ENCODE measurements at places on chromosomes 16 and 17.

- no peak for DNase-seq
Observed at GRCh38 chr17:30429155-30429554, 48.1 kb upstream of the GOSR1 start.

DNA sequence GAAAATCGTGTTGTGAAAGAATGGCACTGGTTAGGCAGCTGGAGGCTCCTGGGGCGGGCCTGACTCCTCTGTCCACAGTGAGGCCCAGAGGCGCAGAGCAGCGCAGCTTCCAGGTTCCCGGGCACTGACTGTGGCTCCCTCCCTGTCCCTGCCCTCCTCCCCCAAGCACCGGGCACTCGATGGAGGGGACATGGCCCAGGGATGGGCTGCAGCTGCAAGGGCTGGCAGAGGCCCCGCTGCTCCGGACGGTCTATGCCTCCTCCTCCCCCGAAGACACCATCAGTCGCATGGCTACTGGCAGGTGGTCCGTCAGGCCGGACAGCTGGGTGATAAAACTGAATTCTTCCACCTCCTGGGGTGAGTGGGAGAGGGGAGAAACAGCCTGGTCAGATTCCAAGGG lies 50.1 kb downstream of the PRMT7 start:
- DNase-seq: no peak

DNA sequence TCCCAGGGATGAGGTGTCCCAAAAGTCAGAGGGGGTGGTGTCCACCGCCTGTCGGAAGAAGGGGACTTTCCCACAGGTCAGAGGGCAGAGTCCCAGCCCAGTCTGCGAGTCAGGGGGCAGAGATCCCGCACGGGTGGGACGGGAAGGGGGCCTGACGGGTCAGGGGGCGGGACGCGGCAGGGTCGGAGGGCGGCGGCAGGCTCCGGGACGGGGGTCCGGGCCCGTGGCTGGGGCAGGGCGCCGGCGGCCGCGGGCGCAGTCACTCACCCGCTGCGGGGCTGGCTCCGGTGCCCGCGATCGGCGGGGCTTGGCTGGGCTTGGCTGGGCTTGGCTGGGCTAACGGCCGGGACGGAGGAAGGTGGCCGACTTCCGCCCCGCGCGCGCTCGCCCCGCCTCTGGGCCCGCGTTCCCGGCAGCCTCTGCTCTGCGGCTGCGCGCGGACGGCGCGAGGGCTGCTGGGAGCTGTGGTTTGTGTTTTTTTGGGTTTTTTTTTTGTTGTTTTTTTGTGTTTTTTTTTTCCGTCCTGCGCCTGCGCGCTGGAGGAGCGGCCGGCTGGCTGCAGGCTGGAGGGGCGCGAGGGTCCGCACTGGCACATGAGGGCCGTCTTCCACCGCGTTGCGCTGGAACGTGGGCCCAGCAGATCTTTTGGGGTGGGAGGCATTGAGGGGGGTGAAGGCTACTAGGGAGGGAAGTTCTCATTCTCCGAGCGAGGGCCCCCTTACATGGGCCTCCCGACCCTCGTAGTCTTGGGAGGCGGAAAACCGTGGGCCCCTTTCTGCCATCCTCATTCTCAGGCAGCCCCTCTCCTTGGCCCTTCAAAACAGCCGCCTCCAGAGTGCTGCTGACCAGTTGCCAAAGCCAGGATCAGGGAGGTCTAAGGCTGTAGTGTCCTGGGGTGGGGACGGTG lies at the start of gene CANT1:
Gene CANT1 (minus strand): TSS at position 368 of the 907 bp plus-strand sequence. CDS start 12,142 bp downstream, outside the sequence.
- peak; percentile 70 for DNase-seq

DNA sequence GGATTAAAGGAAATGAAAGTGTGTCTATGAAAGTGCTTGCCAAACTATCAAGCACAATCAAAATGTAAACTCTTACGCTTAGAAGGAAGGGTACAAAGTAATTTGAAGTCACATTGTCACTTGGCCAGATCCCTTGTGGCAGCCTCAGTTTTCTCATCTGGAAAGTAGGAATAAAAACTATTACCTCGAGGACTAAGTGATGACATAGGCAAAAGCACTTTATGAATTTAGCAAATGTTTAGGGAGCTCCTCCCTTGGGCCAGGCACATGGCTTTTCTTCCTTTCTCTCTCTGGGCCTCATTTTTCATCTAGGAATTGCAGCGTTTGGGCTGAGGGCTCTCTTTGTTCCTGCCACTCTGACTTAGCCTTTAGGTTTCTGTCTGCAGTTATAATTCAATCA lies 28.5 kb downstream of the DYNLL2 start:
- no peak for DNase-seq

GRCh38 chr16:14194721-14195120 lies 123.6 kb downstream of the MRTFB start:
- no peak for DNase-seq

DNA sequence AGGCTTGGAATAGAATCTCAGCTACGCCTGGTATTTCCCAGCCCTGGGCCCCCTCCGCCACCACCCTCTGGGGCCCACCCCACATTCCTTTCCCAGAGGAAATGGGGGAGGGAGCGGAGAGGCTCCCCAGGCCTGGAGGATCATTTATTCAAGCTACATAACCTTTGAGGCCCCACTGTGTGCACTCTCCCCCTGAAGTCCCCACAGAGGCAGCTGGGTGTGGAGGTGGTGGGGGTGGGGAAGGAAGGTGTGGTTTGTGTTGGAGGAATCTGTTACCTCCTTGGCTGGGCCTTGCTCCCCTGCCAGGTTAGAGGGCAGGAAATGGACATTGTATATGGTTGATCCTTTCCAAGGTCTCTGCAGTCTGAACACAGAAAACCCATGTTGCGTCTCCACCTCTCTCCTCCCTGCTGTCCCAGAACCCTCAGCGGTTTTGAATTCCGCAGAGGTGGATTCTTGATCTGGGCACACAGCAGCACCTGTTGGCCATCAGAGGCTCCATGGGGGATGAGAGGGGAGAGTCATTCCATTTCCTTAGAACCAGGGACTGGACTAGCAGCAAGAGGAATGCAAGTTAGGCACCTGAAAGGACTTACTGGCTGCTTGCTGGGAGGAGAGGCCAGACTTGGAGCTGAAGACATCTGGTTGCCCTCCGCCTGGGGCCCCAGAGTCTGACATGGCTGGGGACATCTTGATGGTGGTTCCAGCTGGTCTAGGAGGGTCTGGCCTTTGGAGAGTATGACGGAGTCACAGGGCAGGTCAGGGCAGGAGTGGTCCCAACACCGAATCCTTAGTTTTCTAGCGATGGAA lies 23.0 kb downstream of the ARHGAP23 start:
- no peak for DNase-seq

DNA sequence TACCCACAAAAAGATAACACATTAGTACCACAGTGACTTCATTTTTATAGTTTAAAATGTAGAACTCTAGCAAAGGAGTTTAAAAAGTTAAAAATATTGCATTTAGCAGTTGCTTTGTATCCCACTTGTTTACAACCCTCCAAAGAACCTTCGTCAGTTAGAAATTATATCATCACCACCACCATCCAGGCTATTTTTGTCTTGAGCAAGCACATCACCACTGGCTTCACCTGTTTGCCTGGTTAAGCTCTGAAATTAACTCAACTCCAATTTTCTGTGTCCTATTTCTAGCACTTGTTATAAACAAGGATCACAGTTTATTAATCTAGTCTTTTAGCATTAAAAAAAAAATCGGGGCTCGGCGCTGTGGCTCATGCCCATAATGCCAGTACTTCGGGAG lies 6.1 kb downstream of the GLYR1 start:
- DNase-seq: no peak

- DNase-seq: no peak
Observed at GRCh38 chr17:76956846-76957540, 88.8 kb downstream of the MGAT5B start.

GRCh38 chr17:48500435-48501426 lies 30.1 kb downstream of the HOXB1 start:
- DNase-seq: no peak

GRCh38 chr16:75710344-75710743 lies 9.1 kb upstream of the DUXB start:
- no peak for DNase-seq

DNA sequence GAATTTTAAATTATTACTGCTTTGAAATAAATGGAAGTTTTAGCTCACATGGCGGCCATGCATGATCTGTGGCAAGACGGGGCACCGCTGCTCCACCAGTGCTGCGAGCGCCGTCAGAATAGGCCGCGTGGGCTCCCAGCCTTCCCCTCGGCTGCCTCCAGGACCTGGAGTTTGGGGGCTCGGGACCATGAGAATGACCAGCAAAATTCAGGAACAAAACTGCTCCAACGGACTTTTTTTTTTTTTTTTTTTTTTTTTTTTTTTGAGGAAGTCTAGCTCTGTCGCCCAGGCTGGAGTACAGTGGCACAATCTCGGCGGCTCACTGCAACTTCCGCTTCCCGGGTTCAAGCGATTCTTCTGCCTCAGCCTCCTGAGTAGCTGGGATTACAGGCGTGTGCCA lies 38.3 kb upstream of the AKAP1 start:
- DNase-seq: no peak

- DNase-seq: no peak
Observed at GRCh38 chr16:67108931-67109406, 772 bp upstream of the PHAF1 start.

GRCh38 chr17:58409432-58409831 lies 7.9 kb downstream of the RNF43 start:
- no peak for DNase-seq

- DNase-seq: no peak
Observed at GRCh38 chr17:36661047-36661666, 59.8 kb downstream of the MRM1 start.

GRCh38 chr17:38897176-38897575 lies 27.3 kb downstream of the LASP1 start:
- DNase-seq: no peak

DNA sequence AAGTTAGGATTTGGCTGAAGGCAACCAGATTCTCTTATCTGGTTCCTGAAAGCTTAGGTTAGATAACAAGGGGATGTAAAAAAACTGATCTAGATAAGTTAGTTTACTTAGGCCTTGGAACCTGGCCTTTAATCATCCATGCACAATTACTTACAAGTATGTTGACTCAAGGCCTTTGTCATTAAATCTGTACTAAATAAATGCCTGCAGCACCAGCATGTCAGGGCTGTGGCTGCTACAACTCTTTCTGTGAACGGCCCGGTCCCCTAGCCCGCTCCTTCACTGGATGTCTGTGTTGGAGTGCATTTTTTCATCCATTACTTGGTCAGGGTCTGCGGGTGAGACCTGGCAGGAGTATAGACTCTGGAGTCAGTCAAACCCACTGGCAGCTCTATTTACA lies 48.4 kb upstream of the ALDH3A1 start:
- DNase-seq: no peak

DNA sequence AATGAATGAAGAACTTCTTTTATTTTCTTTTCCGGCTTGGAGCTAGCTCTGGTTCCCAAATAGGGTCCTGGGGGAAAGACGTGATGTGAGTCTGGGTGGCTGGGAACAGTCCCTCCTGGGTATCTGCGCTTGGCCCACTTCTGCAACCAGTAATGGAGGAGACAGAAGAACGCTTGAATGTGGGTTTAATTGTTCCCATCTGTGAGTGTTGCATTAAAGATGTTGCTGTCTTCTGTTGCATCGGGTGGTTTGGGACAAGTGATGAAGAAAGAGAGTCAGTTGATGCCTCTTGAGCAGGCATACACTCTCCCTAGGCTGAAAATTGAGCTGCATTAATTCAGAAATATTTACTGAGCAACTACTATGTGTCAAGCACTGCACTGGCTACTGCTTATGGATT lies 511.1 kb downstream of the CDH13 start:
- DNase-seq: no peak

GRCh38 chr16:52497067-52497816 lies 49.7 kb downstream of the TOX3 start:
- peak; percentile 94 for DNase-seq

DNA sequence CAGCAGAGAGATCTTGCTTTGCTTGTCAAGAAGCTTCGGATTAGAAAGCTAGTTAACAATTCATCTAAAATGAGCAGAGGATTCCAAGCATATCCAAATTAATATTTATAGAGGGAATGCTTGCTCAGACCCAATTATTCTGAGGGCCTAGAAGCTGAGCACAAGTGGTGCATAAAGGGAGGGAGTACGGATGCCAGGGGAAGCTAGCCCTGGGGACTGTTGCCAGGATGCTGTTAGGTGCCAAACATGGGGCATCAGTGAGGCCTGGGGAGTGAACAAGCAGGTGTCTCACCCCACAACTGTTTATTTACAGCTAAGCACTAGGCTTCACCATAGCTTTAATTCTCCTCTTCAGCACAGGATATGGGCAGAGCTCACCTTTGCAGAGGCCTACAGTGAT lies 684.1 kb upstream of the C16orf82 start:
- no peak for DNase-seq

DNA sequence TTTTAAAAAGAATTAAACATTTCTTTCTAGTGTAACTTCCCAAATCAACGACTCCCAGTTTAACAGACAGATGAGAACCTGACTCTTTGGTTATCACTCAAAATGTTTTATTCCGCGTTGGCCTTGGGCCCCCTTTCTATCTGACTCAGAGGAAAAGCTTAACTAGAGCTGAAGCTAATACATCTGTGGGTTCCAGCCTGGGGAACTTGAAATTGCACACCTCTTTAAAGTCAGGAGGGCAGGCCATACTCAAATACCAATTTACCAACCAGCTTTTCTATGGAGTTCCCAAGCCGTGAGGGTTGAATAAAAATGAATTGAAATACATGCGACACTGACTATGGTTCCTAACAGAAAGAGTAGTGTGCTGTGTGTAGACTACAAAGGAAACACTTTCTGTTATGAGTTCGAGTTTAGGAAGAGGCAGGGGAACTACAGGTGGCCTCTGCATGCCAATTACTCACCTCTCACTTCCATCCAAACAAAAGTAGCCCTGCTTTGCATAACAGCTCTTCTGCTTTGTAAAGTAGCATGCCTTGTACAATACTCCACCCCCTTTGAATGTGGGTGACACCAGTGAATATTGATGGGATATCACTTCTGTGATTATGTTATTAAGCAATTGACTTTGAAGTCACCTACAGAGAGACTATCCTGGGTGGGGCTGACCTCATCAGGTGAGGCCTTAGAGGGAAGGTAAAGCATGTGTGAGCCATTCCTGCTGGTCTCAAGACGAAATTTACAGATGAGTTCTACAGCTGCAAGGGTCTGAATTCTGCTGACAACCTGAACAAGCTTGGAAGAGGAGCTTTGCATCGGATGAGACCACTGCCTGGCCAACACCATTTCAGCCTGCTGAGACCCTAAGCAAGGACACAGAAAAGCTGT lies 92.1 kb downstream of the WDR59 start:
- DNase-seq: no peak

DNA sequence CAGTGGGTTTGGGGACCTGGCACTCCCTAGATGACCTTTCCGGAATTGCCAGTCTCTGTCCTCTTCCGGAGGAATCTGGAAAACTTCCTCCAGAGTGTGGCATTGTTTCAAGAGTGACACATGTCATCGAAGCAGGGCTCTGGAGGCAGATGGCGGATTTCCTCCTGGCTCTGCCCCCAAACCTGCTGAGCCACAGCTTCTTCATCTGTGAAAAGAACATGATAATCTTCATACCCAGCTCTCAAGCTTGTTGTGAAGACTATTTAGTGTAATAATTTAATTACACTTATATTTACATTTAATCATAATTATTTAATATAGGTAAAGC lies 19.7 kb upstream of the TEX2 start:
- peak; percentile 26 for DNase-seq

GRCh38 chr17:17500999-17501605 lies 4.9 kb upstream of the RASD1 start:
- DNase-seq: no peak

GRCh38 chr17:622356-622755 lies 92.3 kb downstream of the VPS53 start:
- DNase-seq: no peak
